Lung microvascular endothelial cell (primary cell): ENCODE measurements at places on chromosomes 7 and 10. TPM values are rescaled to one million over a fixed set of nuclear protein-coding genes. Genes with fewer than 3 reads are reported as not detected.

DNA sequence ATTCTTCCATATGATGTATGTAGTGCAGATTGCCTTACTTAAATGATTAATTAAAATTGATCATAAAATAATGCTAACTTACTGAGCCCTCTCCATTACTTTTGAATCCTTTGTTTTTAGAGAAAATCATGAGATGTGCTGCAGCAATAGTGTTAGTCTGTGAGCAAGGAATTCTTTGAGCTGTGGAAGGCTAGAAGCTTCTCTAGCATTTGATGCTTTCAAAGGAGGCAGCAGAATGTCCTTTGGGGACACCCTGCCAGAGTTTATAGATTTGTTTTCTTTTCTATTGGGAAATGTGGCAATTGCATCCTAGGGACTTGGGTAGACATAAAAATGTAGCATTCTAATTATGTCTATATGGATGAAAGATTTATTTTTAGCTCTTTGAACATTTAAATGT is 284.1 kb upstream of the SMIM30 start:
- no peak for DNase-seq

DNA sequence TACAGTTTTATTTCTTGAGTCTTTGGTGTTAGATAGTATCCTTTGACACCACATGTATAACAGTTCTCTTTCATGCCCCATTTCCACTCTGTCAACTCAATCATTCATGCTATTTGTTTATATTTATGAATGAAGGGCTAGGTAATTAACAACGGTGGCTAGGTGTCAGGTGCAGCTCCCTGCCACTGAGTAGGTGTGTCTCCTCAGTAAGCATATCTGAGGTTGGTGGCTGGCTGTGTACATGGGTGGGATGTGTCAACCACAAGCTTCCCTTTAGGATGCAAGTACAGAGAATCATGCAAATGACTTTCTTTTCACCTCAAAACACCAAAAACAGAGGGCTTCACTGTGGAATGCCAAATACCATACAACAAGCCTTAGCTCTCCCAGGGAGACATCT is 83.4 kb downstream of the ZNF365 start:
- no peak for DNase-seq

- no peak for DNase-seq
Measured at GRCh38 chr7:37694208-37695094, 10.9 kb downstream of the GPR141 start.

COBL gene
- total RNA-seq: not detected in 2 replicates

AMZ1 gene
- total RNA-seq: under 0.01 TPM in 1 of 2 replicates, not detected in the other

NKX1-2 gene
- total RNA-seq: not detected in 2 replicates

PKD1L1 gene
- total RNA-seq: 0.20 and 0.44 TPM in 2 replicates

DNA sequence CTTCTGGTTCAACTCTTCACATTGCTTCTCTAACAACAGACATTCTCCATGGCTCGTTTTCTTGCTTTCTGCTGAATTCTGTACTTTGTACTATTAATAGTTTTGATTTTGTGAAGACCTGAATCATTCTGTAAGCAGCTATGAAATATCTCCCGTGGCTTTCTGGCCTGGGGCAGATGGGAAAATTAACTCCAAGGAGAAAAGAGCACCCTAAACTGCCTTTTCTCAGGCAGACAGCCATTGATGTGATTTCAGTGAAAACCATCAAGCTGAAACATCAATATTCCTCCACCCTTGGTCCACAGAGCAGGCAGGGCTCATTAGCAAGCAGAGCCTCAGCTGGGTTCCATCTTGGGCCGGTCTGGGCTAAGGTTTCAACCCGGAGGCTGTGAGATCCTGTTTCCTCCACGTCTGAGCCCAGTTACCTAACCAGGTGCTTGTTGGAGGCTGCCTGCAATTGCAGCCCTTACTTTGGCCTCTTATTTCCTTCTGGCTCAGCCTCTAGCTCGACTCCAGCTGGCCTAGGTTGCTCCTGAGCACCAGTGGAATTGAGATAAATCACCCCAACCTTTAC is 21.1 kb upstream of the EZH2 start:
- no peak for DNase-seq

DNA sequence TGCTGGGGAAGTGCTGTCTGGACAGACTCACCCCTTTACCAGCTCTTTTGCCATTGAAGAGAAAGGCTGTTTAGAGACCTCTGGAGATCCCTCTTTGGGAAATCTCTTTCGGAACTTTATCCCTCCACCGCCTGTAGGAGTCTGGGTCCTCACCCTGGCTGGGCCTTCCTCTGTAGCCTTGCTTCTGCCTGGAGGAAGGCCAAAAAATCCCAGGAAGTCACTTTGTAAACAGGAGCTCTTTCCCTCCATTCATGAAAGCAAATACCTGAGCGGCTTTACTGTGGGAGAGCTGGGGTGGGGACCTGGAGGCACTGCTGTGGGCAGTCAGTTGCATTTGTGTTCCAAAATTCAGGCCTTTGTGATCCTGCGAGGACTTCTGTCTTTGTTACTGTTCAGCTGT is 126.2 kb downstream of the KLF6 start:
- no peak for DNase-seq

GRCh38 chr10:82377608-82378007 is 502.6 kb downstream of the NRG3 start:
- peak; percentile 77 for DNase-seq

GRCh38 chr7:48113275-48113674 is 24.2 kb downstream of the UPP1 start:
- no peak for DNase-seq

DNA sequence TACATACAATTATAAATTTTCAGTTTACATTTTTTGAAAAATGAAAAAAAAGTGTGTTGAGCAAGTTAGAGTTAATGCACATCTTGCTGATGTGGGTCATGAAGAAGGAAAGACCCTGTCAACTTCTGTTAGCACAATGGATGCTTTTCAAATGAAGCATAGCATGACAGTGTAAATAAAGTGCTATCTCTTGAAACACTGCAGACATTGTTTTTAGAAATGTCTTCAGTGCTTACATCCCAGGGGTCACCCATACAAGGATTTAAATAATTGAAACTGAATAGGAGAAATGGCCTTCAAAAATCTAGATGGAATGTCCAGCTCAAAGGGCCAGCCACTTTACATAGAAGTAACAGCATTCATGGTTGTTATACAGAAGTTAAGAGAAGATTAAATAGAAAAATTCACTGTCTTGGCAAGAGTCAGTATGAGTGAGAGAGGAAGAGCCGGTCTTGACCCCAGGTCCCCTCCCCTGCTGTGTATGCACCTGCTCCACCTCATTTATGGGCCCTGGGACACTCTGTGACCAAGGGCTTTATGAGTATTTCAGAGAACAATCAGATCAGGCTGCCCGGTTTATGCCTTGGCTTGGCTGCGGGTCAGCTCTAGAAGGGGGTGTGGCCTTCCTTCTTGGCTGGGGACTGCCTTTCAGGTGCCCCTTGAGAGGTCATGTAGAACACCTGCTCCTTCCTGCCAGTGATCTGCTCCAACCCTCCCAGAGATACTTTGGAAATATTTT is 237.7 kb upstream of the TMEM72 start:
- DNase-seq: no peak

GSTK1 gene
- total RNA-seq: 61.5 and 77.0 TPM in 2 replicates

- DNase-seq: no peak
Measured at GRCh38 chr10:58384095-58384494, 1.1 kb upstream of the TFAM start.

DNA sequence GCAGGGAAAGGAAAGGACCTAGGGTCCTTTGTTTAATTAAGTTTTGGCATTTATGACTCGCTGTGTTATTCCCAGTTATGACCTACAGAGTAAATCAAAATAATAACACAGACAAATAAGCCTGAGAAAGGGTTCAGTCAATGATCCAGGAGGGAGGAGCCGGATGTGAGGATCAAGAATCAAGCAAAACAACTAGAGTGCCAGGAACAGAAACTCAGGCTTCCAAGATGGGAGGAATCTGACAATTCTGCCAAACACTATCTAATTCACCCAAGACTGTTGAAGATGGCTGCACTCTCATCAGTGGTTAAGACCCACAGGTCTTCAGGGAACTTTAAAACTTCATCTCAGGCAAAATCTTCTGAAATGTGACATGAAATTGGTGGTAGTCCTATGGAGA is 50.3 kb upstream of the PIP4K2A start:
- DNase-seq: no peak

DENND2A gene
- 0.22 and 1.6 TPM in 2 replicates for total RNA-seq

GRCh38 chr7:113487925-113488731 is 369.8 kb upstream of the SMIM30 start:
- no peak for DNase-seq
